Left colon (tissue), 2 donors: ENCODE measurements at places on chromosomes 6 and 20. TPM values are rescaled to one million over a fixed set of nuclear protein-coding genes. Genes with fewer than 3 reads are reported as not detected.

The IBTK gene
- total RNA-seq, result 45.2 TPM

The HLA-A gene
- 1,119 TPM for total RNA-seq

The SPEF1 gene
- total RNA-seq, result not detected

The NKX2-2 gene
- total RNA-seq, result 1.4 TPM

The RIPPLY2 gene
- total RNA-seq, result not detected

The GFRA4 gene
- total RNA-seq, result not detected

The SAPCD1 gene
- 3.2 TPM for total RNA-seq

The C6orf141 gene
- 7.6 TPM for total RNA-seq

The TDRD6 gene
- total RNA-seq, result 0.20 TPM

The HLA-F gene
- 184 TPM for total RNA-seq

The TRDN gene
- not detected for total RNA-seq

The MYH7B gene
- total RNA-seq, result 1.2 TPM

The SLC35B3 gene
- total RNA-seq, result 44.1 TPM

The OPRM1 gene
- total RNA-seq, result not detected

The TTK gene
- total RNA-seq, result 5.7 TPM

The CDC25B gene
- 19.5 TPM for total RNA-seq

The CLDN20 gene
- not detected for total RNA-seq

The AGPAT4 gene
- 9.5 TPM for total RNA-seq

The TSPYL1 gene
- 80.1 TPM for total RNA-seq

The ANKRD66 gene
- not detected for total RNA-seq

The POPDC3 gene
- total RNA-seq, result not detected

The LY6G6F gene
- total RNA-seq, result not detected

The GSTA1 gene
- 0.50 TPM for total RNA-seq

The NXT1 gene
- 8.5 TPM for total RNA-seq

The BTNL2 gene
- not detected for total RNA-seq

The VSTM2L gene
- 1.1 TPM for total RNA-seq

The OTOR gene
- not detected for total RNA-seq
